ENCODE measurements at places on chromosomes 4 and X.

DNA sequence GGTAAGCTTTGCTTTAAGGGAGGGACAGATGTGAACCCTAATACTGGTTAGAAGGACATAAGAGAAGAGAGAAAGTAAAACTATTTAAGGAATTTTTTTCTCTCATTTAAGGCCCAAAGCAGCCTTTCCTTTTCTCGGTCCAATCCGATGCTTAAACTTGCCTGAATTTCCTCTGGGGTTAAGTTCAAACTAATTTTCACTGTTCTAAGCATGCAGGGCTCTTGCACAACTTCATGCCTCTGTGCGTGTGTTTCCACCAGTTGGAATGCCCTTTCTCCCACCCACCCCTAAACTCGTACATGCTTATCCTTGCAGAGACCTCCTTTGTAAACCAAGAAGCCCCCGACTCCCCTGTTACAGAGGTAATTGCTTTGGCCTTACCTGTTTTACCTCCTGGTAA lies 204.7 kb downstream of the CBR4 start:
- DNase-seq: no peak

DNA sequence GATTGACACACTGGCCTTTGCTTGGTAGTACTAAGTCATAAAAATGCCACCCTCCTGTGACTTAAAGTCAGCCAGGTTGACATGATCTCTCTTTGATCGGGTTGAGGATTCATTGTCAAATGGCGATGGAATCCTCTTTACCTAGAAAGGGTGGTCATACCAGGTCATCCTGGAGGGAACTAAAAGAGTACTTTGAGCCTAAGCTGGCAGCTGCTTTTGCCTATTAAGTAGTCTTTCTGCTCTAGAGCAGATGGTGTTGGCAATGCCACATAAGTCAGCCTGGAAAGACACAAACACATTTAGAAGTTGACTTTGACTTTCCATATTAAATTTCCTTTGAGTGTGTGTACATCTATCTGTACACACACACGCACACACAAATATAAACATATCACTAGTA lies 39.2 kb upstream of the C4orf54 start:
- no peak for DNase-seq

- DNase-seq: peak; percentile 46
Measured at GRCh38 chrX:50988649-50989048, 78.1 kb downstream of the BMP15 start.

DNA sequence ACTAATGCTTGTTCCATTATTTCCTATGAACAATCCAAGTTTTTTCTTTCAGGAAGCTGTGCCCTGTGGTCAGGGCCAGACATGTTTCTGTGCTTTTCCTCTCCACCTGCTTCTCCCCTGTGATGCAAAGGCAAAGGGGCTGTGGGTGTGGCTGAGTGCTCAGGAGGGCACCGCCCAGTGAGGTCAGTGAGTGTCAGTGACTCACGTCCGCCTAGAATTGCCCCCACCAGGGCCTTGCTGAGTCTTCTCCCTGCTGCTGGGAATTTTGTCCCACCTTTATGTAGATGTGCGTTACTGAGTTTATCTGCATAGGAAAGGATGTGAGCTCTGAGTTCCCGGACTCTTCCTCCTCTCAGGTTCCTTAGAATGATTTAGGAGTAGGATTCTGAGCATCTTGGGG lies 283.2 kb downstream of the DCHS2 start:
- no peak for DNase-seq

GRCh38 chrX:95063554-95063953 lies 1389.5 kb downstream of the FAM133A start:
- DNase-seq: peak; percentile 25

DNA sequence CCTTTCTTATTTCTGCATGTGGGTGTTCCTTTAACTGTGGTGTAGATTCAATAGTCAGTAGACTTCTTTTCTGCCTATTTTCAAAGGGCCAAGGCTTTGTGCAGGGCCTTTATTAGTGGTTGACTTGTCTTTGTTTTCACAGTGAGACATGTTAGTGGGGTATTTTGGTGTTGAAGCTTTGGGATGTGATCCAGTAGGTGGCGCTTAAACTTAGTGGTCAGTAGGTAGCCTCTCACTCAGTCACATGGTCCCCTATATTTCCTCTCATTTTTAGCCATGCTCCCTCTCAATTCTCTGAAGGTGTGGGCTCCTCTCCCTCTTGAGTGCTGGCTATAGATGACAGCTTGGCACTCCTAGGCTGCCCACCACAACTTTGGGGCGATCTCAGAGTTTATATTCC lies 23.4 kb upstream of the SLC10A7 start:
- DNase-seq: peak; percentile 70

DNA sequence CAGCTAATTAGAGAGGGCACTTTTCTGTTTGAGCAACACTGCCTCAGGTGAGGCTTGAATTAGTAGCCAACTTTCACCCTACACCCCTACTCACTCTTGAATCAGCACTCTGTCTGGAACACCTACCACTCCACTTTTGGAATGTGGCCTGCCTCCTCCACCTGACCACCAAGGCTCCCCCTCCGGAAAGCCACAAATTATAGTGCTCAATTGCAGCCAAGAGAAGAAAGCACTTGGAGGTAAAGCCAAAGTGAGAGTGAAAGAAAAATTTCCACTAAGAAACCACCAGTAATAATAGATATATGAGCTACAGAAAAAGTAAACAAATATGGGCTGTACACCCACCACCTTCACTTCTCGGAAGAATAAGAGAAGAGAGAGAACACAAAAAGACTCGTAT lies 41.1 kb downstream of the PPP3CA start:
- no peak for DNase-seq

GRCh38 chrX:151711154-151711553 lies 4.7 kb upstream of the FATE1 start:
- DNase-seq: no peak

- DNase-seq: peak; percentile 30
Measured at GRCh38 chr4:159508917-159509500, 406.1 kb downstream of the RAPGEF2 start.

GRCh38 chr4:135548711-135549110 lies 1347.1 kb upstream of the PABPC4L start:
- DNase-seq: no peak

GRCh38 chr4:38917481-38918025 lies 49.9 kb downstream of the FAM114A1 start:
- DNase-seq: peak; percentile 50
